Activated CD4-positive, alpha-beta T cell treated with anti-CD3 and anti-CD28 coated beads for 36 hours (primary cell): ENCODE measurements at places on chromosomes 7 and 10. TPM values are rescaled to one million over a fixed set of nuclear protein-coding genes. Genes with fewer than 3 reads are reported as not detected.

DYDC2 gene
- 0.37 TPM for total RNA-seq

FAM180A gene
- not detected for total RNA-seq

HKDC1 gene
- total RNA-seq = 0.80 TPM

RNF148 gene
- not detected for total RNA-seq

DRGX gene
- total RNA-seq = not detected

CALML5 gene
- not detected for total RNA-seq

TLX1 gene
- not detected for total RNA-seq

CHST15 gene
- total RNA-seq = 0.40 TPM

PRPS1L1 gene
- total RNA-seq = not detected
